CD4-positive, alpha-beta T cell treated with Interleukin-15 for 4 hours (primary cell): ENCODE measurements at places on chromosomes 4 and X.
A peak's percentile ranks its signal among the peaks of the same experiment; 100 is the strongest.

- DNase-seq = no peak
Observed at GRCh38 chr4:52103319-52103718, 52.2 kb downstream of the SPATA18 start.

GRCh38 chrX:12771445-12772069 is 19.7 kb upstream of the PRPS2 start:
- DNase-seq = peak; percentile 61

DNA sequence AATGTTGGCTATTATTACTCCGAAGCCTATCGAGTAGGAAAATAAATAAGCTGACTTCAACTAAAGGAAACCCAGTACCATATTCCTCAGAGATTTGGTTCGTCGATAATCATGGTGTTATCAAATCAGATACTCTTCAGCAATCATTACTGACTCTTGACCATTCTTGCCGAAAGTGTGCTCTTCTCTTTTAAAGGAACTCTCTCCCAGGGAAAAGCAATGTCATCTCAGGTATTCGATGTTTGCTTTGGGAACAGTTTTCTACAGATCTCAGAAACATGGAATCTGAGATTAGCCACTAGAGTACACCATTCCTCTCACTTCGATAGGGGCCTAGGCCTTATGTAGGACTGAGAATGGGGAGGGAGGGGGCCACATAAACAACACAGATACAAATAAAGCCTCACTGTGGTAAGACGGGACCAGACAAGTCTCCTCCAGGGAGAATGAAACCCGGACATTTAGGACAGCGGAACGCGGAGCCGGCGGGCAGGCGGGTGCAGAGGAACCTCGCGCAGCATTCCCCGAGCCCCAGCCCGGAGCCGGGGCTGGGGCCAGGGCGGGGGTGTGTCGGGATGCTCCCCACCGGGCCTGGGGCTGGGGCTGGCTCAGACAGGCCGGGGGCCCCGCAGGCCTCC is 581 bp downstream of the DNAJB14 start:
- DNase-seq = no peak

- no peak for DNase-seq
Observed at GRCh38 chr4:152528060-152528459, 7.8 kb downstream of the FBXW7 start.

GRCh38 chr4:21992330-21992729 is 43.8 kb upstream of the KCNIP4 start:
- no peak for DNase-seq

DNA sequence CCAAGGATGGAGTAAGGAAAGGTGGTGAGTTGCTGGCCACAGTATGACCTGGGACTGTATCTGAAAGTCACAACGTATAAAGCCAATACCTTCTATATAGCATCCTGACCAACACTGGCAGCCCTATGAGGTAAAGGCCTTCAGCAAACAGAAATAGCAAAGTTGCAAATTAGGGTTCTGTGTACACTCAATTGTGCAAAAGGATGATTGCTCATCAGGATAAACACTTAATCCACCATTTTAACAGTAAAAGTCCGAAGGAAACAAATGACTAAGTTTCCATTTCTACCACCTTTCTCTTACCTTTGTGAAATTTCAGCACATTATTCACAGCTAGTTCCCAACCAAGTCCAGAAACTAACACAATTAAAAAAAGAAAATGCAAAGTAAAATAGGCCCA is 1.4 kb upstream of the FNIP2 start:
- no peak for DNase-seq

DNA sequence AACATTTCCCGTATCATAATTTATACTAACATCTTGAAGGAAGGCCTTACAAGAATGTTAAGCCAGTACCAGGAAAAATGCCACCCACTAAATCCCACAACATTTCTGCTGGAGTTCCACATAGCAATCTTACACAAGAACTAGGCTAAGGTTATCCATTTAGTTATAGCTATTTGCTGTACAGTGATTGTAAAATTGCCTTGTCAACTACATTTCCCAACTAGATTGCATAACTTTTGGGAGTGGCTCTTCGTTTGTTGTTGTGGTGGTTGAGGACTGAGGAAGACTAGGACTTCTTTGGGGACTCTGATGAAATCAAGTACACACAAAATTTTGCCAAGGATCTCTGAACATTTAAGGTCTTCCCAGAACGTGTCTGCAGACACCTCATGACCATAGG is 8.0 kb downstream of the IBSP start:
- no peak for DNase-seq

DNA sequence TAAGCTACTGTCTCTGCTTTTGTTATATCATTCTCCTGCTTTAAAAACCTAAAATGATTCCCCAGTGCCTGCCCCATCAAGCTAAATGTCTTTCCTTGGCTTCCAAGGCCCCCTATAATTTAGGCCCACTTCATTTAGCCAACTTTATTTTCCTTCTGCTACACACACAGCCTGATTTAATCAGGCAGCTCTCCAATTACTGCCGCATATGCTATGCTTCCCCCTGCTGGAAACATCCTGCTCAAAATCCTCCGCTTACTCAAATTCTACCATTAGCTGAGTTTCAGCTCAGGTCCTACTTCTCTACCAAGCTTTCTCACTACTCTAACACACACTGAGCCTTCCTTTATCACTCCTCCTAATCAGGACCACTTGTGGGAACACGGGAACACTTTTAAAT is 17.0 kb downstream of the LAMP2 start:
- no peak for DNase-seq

GRCh38 chr4:38411092-38411491 is 252.9 kb upstream of the KLF3 start:
- no peak for DNase-seq

DNA sequence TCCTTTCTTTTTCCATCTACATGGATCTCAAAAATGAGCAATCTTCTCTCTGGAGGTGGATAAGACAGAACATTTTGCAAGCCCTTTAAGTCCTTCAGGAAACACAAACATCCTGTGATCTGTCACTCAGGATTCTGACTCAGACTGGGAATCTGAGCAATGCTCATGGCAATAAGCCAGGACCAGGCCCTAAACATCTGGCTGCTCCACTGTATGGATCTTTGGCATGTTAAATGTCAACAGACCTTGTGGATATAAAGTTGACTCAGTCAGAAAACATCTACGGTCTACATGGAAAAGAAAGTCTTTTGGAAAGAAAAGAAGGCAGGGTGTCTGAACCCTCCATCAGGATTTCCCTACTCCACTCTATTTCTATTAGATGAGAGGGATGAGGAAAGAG is 17.8 kb upstream of the CHIC2 start:
- DNase-seq = no peak

DNA sequence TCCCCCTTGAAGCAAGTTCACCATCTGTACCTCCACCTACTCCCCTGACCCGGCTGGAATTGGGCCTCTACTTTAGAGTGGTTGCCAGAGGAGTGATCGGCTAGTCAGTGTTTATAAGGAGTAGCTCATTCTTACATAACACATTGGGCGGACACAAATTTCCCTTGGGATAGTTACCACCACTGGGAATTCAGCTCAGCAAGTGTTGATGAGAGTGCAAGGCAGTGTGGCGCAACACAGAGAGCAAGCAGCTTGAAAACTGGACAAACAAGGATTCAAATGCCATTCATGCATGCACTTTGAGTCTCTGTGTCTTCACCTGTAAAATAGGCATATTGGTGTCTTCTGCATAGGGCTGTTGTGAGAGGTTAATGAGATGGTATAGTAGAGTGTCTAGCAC is 92.7 kb downstream of the STK32B start:
- no peak for DNase-seq

DNA sequence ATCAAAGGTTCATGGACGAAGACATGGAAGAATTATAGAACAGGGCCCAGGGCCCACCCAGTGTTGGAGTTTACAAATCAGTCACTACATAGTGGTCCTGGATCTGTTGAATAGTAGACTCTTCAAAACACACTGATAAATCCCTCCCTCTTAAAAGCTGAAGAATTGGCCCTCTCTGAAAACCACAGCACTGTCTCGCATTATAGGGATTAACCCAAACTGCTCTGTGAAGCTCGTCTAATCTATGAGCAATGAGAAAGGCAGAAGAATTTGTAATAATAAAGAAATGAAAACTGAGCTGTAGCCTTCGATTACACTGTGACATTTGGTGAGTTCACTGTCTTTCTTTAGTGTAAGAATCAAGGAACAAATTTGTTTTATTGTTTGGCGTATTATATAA is 92.5 kb upstream of the ZFP42 start:
- DNase-seq = no peak

DNA sequence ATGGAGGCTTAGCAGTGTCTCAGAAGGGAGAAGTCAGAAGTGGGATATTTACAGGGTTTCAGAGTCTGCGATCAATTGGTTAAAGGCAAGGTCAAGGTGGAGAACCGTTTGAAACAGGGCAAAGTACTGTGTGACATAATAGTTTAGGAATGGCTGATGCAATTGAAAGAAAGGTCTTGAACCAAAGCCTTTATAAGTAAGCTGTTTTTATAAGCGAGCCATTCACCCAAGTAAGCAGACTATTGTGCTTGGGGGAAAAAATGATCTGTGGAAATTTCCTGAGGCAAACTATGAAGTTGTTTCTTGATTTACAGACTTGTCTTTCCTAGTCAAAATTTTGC is 327.3 kb downstream of the CAMK2D start:
- DNase-seq = no peak

DNA sequence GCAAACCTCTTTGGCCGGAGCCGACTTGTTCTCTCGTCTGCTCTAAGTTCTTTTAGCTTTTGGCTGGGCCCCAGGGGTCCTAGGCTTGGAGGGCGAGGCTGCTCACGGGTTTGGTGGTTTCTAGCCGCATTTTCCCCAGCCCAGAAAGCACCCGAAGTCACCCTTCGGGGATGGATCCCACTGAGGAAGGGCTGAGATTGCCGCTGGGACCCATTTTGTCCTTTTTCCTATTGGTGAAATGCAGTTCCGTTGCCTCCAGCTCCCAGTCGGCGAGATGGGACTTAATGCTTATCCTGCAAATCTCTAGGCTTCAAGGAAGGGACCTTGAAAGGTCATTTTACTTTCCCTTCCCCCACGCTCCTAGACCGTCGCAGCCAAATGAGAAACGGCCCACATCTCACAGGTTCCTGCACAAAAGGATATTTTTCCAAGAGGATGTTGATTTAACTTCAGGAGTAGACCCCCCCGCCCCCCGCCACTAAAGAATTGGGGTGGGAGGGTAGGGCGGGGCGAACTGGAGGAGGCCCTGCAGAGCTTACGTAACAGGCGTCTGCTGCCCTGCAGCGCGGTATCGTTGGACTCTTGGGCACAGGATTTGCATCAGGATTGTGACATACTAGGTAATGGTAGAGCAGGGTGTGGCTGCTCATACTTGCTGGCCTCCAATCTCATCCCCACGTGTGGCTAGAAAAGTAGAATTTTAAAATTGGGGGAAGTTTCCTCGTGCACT is 564 bp downstream of the PGK1 start:
- DNase-seq = peak; percentile 31

DNA sequence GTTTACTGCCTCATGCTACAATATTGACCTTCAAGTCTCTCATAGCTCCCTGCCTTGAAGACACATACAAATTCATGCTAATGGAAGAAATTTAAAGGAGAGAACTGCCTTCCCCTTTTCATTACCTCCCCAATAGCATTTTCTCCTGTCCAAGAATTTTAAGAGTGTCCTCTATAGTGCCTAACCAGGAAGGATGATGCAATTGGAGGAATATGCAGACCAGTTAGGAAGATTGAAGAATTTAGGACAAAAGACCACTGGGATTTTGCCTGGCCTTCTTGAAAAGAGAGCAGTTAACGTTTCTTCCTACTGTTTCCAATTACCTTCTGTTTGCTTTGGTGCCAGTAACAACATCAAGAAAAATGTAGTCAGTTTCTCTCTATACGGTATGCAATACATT is 443.9 kb downstream of the INPP4B start:
- DNase-seq = no peak

DNA sequence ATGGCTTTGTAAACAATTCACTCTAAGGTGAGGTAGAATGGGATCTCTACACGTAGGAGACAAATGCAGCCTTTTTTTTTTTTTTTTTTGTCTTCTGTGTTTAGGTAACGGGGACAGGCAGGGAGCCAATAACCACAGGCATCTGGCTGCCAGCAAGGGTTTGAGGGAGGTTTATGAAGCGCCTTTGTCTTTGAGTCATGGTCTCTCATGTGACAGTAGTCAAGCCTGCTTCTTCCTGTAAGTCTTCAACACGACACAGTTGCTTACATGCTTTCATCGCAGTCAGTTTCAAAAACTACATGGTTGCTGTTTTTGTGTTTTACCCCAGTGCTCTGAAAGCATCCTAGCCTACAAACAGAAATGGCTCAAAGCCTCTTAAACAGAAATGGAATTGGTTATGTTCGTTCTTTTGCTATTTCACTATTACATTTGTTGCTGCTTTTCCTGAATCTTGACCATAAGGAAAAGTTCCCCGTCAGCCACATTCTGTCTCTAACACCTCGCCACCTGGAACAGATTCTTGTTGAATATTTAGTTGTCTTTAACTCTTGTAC is 127.8 kb upstream of the METTL14 start:
- DNase-seq = no peak

DNA sequence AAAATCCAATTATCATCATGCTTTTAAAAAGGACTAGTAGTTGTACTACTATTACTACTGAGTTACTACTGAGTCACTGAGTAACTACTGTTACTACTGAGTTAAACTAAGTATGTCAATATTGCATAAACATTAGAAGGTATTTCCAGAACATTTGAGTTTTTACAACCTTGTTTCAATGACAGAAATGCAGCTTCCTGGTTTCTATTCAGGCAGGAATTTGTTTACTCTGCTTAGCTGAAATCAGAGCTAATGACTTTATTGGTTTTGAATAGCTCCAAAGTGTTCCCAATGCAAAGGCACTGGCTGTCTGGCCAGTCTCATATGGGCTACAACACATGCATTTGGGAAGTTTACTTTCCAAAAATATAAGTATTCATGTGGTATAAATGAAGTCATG is 12.0 kb downstream of the RPS6KA6 start:
- DNase-seq = no peak

- no peak for DNase-seq
Observed at GRCh38 chr4:128462103-128462783, 174.6 kb upstream of the PGRMC2 start.

- DNase-seq = no peak
Observed at GRCh38 chr4:165926307-165926706, 53.3 kb downstream of the TLL1 start.

- DNase-seq = no peak
Observed at GRCh38 chr4:117770269-117771102, 263.8 kb upstream of the NDST3 start.

- DNase-seq = no peak
Observed at GRCh38 chrX:141928432-141928831, 24.7 kb downstream of the MAGEC1 start.

GRCh38 chr4:26815199-26815598 is 45.4 kb upstream of the STIM2 start:
- no peak for DNase-seq

GRCh38 chr4:114512595-114513295 is 85.9 kb upstream of the UGT8 start:
- no peak for DNase-seq

GRCh38 chr4:186021461-186022167 is 47.3 kb upstream of the TLR3 start:
- no peak for DNase-seq

- DNase-seq = no peak
Observed at GRCh38 chr4:183405303-183405702, 39.1 kb upstream of the CDKN2AIP start.

DNA sequence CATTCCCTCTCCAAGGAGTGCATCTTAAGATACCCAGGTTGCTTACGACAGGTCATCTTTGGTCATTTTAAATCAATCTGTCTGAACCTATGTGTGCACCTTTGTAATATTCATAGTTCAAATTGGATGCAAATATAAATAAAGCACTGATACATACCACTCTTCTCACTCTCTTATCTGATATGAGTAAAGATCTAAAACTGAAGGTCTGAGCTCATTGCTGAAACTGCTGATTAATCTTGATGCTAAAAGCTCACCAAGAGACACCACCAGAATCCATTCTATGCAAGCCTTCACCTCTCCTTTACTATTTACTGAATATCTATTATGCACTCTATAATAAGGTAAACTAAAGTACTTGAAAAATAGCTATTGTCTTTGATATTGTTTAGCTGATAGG is 16.6 kb downstream of the HSD17B13 start:
- no peak for DNase-seq
